ENCODE measurements at places on chromosomes 7 and 10. TPM values are rescaled to one million over a fixed set of nuclear protein-coding genes. Genes with fewer than 3 reads are reported as not detected.

CALML3 gene
- not detected for total RNA-seq

GRCh38 chr7:93327006-93327633 is 95.0 kb downstream of the VPS50 start:
- H3K36me3 ChIP-seq = no peaks in the 10 kb centered on the region
- no peak overlapping the region for H3K27ac ChIP-seq
- H3K4me3 ChIP-seq = no peak overlapping the region
- H3K4me1 ChIP-seq = no peaks in the 10 kb centered on the region

- no peak for DNase-seq
- no peaks in the 10 kb centered on the region for H3K27me3 ChIP-seq
- H3K4me1 ChIP-seq = no peaks in the 10 kb centered on the region
- H3K36me3 ChIP-seq = no peaks in the 10 kb centered on the region
- no peak overlapping the region for H3K4me3 ChIP-seq
- H3K27ac ChIP-seq = no peak overlapping the region
These were observed 185.8 kb upstream of the PRSS1 start for GRCh38 chr7:142563470-142563869.

- no peak overlapping the region for H3K27ac ChIP-seq
- H3K36me3 ChIP-seq = peaks cover 8% of the 10 kb centered on the region
- no peaks in the 10 kb centered on the region for H3K4me1 ChIP-seq
- DNase-seq = no peak
These were observed 3.6 kb downstream of the CCNY start for GRCh38 chr10:35339942-35340341.

ERCC6 gene
- total RNA-seq = 18.2 TPM

- H3K27me3 ChIP-seq = no peaks in the 10 kb centered on the region
- no peak overlapping the region for H3K4me3 ChIP-seq
- no peak overlapping the region for H3K27ac ChIP-seq
- no peaks in the 10 kb centered on the region for H3K4me1 ChIP-seq
These were observed 134.5 kb downstream of the WNT2 start for GRCh38 chr7:117188376-117188775.

DNA sequence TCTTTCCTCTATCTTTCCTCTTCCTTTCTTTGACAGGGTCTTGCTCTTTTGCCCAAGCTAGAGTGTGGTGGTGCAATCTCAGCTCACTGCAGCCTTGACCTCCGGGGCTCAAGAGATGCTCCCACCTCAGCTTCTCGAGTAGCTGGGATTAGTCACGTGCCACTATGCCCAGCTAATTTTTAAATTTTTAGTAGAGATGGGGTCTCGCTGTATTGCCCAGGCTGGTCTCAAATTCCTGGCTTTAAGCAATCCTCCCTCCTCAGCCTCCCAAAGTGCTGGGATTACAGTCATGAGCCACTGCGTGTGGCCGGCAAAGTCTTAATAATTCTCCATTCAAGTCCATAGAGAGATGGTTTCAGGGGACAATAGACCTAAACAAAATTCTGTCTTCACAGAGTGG is 40.2 kb downstream of the COL26A1 start:
- peak overlapping the region; percentile 59 for H3K4me3 ChIP-seq
- H3K36me3 ChIP-seq = peaks cover 32% of the 10 kb centered on the region
- DNase-seq = no peak
- no peak overlapping the region for H3K27ac ChIP-seq
- peaks cover 12% of the 10 kb centered on the region for H3K4me1 ChIP-seq

Measured in H9 (cell line).